ENCODE measurements at places on chromosomes 6 and 20.
A peak's percentile ranks its signal among the peaks of the same experiment; 100 is the strongest.

- DNase-seq: no peak
Measured at GRCh38 chr6:46290421-46291274, 119.9 kb upstream of the ENPP5 start.

DNA sequence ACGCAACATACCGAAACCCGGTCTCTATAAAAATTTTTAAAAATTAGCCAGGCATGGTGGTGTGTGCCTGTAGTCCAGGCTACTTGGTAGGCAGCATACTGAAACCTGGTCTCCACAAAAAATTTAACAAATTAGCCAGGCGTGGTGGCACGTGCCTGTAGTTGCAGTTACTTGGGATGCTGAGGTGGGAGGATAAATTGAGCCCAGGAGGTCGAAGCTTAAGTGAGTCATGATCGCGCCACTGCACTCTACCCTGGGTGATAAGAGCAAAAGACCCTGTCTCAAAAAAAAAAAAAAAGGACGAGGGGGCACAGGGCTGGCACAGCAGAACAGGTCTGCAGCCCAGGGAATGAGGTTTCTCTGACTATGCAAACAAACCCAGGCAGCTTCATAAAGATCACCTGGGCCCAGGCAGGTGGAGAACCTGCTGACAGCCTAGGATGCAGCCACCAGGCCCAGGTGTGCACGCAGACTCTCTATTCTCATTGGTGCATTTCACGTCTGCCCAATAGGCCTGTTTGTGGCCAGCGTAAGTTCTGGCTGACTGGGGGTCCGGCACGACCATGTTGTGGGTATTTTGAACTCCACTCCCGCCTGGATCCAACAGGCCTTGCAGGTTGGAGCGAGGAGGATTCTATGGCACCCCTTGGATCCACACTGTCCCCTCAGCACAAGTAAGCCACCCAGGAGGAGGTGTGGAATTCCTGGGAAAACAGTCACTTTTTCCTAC is 204.5 kb downstream of the PREX1 start:
- DNase-seq: no peak

DNA sequence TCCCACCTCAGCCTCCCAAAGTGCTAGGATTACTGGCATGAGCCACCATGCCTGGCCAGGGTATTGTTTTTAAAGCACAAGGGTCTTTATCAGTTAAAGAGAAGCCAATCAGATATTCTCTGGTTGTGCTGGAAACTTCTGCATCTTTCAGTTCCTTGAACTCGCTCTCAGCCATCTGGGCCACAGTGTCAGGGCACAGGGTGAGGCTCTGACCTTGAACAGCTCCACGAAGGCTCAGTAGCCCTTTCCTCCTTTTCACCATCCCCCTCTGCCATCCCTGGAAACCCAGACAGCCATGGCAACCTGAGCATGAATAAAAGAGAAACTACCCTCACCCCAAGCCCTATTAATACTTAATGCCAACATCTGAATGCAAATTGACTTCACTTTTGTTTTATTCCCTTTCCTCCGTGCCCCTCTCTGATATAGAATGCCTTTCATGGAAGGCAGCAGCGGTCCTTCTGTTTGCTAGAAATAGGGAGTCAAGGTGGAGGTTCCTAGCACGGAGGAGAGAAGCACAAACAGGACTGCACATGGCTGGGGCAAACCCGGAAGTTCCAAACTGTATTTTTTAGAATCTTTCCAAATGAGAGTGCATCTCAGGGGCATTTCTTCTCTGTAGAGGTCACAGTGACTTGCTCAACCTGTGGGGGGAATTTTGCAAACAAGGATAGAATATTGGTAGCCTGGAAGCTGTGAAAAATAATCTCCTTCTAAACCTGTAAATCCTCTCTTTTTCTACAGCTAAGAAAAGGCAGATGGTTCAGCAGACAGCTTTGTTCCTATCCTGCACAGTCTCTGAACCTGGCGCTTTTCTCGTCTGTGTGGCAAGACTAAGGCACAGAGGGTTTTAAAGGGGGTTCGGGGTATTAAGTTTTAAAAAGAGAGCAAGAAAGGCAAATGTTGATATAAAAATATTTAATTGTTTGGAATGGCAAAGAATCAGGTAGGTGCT is 176.4 kb upstream of the RREB1 start:
- DNase-seq: no peak

GRCh38 chr6:127864701-127865100 is 36.2 kb downstream of the THEMIS start:
- no peak for DNase-seq

GRCh38 chr6:47308552-47309290 is 984 bp downstream of the TNFRSF21 start:
- DNase-seq: peak; percentile 34

- DNase-seq: no peak
Measured at GRCh38 chr6:146578054-146578453, 20.7 kb upstream of the ADGB start.

GRCh38 chr6:20006037-20006436 is 168.9 kb downstream of the ID4 start:
- DNase-seq: no peak

DNA sequence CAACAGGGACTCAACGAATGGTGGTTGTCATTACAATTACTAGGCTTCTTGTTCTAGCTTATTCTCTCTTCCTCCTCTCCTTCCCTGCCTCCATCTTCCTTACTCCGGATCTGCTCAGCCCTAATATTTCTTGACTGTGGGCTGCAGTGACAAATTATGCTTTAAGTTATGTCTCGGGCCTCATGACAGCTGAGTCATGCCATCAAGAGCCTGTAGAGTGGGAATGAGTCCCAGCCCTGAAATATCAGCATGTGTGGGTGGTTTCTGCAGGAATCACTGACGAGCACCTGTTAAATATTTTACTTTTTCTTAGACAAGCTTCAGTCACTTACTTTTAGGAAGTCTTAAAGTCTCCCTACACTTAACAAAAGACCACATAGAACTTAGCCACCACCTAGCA is 83.1 kb upstream of the CBLN4 start:
- DNase-seq: no peak

DNA sequence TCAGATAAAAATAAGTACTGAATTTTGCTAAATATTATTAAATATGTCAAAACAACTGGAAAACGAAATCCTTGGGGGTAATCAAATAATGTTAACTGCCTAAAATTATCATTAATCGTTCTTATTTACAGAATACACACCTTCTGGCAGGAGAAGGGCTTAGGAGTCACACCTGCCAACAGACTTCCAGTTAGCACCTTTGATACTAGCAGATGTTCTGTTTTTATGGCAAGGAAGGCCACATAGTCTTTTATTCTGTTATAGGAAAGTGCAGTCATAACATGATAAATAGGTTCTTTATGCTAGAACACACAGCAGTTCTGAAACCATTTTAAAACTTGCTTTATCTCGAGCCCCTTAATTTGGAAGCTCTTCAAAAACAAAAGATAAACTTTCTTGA is 464.1 kb downstream of the UTRN start:
- no peak for DNase-seq

GRCh38 chr6:6039946-6040509 is 33.3 kb upstream of the NRN1 start:
- DNase-seq: no peak

DNA sequence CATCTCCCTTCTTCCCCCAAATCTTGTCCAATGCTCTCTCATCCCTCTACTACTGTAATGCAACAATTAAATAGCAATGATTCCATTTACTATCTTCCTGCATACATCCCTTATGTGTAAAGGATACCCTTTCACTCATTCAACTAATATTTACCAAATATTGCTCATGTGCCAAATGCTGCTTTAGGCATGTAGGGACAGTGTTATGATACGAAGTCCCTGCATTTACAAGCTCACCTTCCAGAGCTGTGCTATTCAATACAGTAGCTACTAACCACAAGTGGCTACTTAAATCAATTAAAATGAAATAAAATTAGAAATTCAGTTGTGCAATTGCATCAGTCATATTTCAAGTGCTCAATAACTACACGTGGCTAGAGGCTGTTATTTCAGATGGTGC is 41.1 kb downstream of the GMDS start:
- no peak for DNase-seq

DNA sequence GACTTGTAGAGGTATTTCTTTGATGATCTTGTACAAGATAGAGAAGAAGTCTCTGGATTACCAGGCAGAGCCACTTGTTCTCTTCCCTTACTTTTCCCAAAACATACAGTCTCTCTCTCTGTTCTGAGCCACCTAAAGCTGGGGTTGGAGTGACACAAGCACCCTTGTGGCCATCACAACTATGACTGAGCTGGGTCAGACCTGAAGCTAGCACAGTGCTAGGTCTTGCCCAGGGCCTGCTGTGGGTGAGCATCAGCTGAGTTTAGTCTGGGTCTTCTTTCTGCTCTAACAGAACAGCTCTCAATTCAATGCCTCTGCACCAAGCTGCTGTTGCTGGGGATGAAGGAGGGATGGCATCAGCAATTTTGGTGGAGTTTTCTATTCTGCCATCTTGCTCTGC is 110.2 kb downstream of the HTR1B start:
- no peak for DNase-seq

DNA sequence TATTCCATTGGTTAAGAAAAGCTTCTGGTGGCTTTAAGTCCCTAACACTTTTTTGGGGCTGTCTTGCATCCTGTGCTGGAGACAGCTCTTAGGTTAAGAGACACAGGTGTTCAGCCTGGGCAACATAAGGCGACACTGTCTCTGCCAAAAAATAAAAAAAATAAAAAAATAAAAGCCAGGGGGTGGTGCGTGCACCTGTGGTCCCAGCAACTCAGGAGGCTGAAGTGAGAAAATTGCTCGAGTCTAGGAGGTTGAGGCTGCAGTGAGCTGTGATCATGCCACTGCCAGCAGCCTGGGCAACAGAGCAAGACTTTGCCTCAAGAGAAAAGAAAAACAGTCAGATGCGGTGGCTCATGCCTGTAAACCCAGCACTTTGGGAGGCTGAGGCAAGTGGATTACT is 55.6 kb upstream of the ZMYND8 start:
- DNase-seq: no peak

- DNase-seq: no peak
Measured at GRCh38 chr6:137795501-137795900, 71.6 kb upstream of the TNFAIP3 start.

DNA sequence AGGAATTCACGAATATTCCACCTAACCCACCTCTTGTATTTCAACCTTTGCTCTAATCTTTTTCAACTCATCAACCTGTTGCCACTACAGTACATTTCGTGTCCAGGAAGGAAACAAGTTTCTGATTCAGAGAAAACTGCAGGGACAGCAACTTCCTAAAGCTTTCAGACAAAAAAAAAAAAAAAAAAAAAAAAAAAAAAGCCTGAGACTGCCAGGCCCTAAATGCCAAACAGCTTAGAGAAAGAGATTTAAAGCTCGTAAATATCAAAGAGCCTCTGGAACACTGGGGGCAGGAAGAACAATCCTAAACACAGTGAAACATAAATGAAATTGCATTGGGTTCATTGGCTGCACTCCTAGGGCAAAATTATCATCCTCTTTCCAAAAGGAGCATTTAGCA is 411.2 kb upstream of the SPTLC3 start:
- no peak for DNase-seq

DNA sequence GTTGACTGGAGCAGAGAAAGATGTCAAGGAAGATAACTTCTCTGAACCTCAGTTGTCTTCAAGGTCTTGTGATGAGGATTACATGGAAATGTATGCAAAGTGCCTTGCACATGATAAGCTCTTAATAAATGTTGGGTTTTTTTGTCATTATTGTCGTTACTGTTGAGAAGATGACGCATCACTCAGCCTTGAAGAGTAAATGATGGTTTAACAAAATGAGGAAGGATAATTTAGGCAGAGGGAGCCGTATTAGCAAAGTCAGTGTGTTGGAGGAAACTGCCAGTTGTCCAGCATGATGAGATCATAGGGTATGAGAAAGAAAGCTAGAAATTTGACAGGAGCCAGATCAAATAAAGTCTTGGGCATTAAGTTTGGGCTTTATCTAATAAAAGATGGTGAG is 8.8 kb upstream of the SUPT3H start:
- no peak for DNase-seq

- no peak for DNase-seq
Measured at GRCh38 chr6:166621114-166621540, 5.9 kb downstream of the RPS6KA2 start.

- no peak for DNase-seq
Measured at GRCh38 chr6:15147827-15148226, 98.0 kb upstream of the JARID2 start.

GRCh38 chr6:157054531-157054979 is 268.8 kb downstream of the TMEM242 start:
- no peak for DNase-seq

DNA sequence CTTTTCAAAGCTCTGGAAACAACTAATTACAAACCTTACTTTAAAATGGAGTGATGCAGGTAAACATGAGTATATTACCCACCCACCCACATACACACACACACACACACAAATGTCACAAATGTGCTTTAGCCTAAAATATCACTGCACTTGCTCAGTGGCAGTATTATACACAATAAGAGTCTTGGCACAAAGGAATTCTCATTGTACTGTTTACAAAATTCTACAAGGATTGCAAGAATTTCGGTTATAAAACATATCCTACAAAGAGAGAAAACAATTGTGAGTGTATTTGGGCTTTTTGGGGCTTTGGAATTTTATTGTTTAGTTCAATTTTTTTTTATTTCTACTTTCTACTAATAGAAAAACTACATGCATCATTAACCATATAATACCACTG is 113.2 kb upstream of the BEND6 start:
- DNase-seq: no peak

GRCh38 chr20:23139524-23139923 is 53.4 kb upstream of the CD93 start:
- no peak for DNase-seq

- DNase-seq: no peak
Measured at GRCh38 chr6:2663123-2663522, 87.6 kb downstream of the MYLK4 start.

GRCh38 chr6:22133357-22133756 is 163.5 kb downstream of the PRL start:
- peak; percentile 88 for DNase-seq

DNA sequence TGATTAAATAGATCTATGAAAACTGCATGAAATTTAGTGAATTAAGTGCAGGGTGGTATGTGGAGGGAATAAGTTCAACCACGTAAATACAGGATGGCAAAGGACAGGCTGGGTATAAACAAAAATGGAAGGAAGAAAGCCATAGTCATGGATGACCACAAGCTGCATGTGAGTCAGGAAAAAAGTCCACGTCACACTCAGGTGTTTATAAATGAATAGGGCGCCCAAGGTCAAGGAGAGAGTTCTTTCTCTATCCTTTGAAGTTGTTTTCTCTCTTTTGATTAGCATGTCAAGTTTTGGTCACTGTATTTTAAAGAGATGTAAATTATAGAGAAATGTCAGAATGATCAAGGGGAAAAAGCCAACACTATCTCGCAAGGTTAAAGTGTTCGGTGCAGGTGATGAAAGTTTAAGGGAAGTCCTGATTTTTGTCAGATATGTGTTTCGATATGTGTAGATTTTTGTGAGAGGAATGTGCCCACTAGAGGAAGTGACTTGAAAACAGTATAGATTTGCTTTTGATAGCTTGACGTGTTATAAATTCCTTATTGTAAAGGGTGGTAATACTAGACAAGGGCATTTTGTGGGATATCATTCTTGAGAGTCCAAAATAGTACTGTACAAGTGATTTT is 58.7 kb downstream of the MAP3K4 start:
- no peak for DNase-seq

GRCh38 chr6:26216886-26217713 is 129.9 kb downstream of the HFE start:
- peak; percentile 55 for DNase-seq

- no peak for DNase-seq
Measured at GRCh38 chr6:53070806-53071205, 5.6 kb downstream of the FBXO9 start.

GRCh38 chr20:36074983-36075382 is 79.6 kb upstream of the EPB41L1 start:
- DNase-seq: no peak
